ENCODE measurements at places on chromosomes 16 and 17. TPM values are rescaled to one million over a fixed set of nuclear protein-coding genes. Genes with fewer than 3 reads are reported as not detected.
A peak's percentile ranks its signal among the peaks of the same experiment; 100 is the strongest.

CLEC3A gene
- not detected for total RNA-seq

DNA sequence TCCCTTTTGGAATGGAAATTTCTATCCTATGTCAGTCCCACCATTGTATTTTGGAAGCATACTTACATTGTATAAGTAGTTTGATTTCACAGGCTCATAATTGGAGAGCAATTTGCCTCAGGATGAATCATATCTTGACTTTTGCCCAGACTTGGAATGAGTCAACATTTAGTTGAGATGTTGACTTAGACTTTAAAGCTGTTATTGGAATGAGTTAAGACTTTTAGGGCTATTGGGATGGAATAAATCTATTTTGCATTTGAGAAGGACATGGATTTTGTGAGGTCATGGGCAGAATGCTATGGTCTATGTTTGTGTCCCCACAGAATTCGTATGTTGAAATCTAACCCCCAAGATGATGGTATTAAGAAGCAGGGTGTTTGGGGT, 12.2 kb upstream of the ZNF594 start:
- H3K27me3 ChIP-seq, result no peaks in the 10 kb centered on the region
- DNase-seq, result peak; percentile 77
- H3K4me3 ChIP-seq, result no peak overlapping the region
- H3K4me1 ChIP-seq, result peaks cover 14% of the 10 kb centered on the region

- no peak for DNase-seq
- H3K27ac ChIP-seq, result no peak overlapping the region
- H3K4me1 ChIP-seq, result no peaks in the 10 kb centered on the region
- H3K27me3 ChIP-seq, result peaks cover 8% of the 10 kb centered on the region
- H3K36me3 ChIP-seq, result no peaks in the 10 kb centered on the region
These were observed 9.8 kb upstream of the SMTNL2 start for GRCh38 chr17:4574448-4575045.

TRPV2 gene
- 62.5 TPM for total RNA-seq

DNA sequence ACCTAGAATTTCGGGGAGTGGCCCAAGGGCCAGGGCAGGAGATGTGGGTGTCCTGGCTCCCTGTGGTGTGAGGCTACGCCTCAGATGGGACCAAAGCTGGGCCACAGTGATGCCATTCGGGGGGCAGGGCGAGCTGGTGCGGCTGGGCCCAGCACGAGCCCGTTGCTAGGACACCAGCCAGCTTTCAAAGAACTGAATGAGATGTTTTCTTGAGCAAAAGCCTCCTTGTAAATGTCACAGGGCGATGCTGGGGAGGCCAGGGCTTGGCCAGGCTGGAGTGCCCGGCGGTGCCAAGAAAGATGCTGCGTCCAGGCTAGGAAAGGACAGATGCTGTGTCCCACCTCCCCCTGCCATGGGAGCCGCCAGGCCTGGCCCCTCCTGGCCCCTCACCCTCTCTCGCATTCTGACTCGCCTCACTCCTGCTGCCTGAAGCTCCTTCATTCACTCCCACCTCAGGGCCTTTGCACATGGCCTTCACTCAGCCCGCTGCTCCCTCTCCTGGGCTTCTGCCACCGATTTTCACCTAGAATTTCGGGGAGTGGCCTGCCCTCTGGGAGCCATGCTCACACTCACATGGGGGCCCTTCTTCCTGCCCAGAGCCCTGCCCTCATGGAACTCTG, 39.1 kb downstream of the CPNE2 start:
- no peak overlapping the region for H3K27ac ChIP-seq
- H3K27me3 ChIP-seq, result no peaks in the 10 kb centered on the region
- H3K4me3 ChIP-seq, result no peak overlapping the region
- no peaks in the 10 kb centered on the region for H3K4me1 ChIP-seq

KLHL10 gene
- 0.36 TPM for total RNA-seq

KAT7 gene
- 50.7 TPM for total RNA-seq

DNA sequence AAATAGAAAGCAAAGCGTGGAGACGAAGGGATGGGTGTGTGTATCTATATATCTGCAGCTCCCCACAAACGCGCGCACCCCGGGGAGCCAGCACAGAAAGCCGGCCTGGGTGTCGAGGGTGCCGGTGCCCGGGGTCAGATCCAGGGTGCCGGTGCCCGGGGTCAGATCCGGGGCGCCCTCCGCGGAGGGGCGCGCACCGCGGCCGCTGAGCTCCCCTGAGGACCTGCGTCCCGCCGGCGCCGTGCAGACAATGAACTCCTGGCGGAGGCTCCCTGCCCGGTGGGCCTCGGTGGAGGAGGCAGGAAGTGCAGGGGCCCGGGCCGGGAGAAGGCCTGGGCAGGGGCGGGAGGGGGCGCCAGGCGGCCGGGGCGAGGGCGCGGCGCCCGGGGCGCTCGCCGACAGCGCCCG, 1.1 kb downstream of the ZNF423 start:
- no peak overlapping the region for H3K27ac ChIP-seq
- H3K27me3 ChIP-seq, result peaks cover 22% of the 10 kb centered on the region
- H3K4me3 ChIP-seq, result peak overlapping the region; percentile 75
- peak; percentile 81 for DNase-seq
- peaks cover 11% of the 10 kb centered on the region for H3K4me1 ChIP-seq
- H3K36me3 ChIP-seq, result no peaks in the 10 kb centered on the region

RNU2-1 gene
- not detected for total RNA-seq

- H3K36me3 ChIP-seq, result peaks cover 65% of the 10 kb centered on the region
- no peak overlapping the region for H3K27ac ChIP-seq
- no peak overlapping the region for H3K4me3 ChIP-seq
- no peaks in the 10 kb centered on the region for H3K27me3 ChIP-seq
These were observed 8.4 kb downstream of the HBQ1 start for GRCh38 chr16:188674-189073.

SHISA9 gene
- under 0.01 TPM for total RNA-seq

- H3K27me3 ChIP-seq, result peaks cover 8% of the 10 kb centered on the region
- H3K36me3 ChIP-seq, result no peaks in the 10 kb centered on the region
- peak; percentile 93 for DNase-seq
These were observed 52.8 kb downstream of the GSG1L start for GRCh38 chr16:28010671-28011070.

Data from osteoblast (primary cell).